ENCODE measurements at places on chromosomes 1 and 21.

- no peak for DNase-seq
These were observed 11.1 kb downstream of the IFFO2 start for GRCh38 chr1:18945401-18945849.

GRCh38 chr1:232192781-232193450, 437.0 kb downstream of the SIPA1L2 start:
- DNase-seq, result no peak

DNA sequence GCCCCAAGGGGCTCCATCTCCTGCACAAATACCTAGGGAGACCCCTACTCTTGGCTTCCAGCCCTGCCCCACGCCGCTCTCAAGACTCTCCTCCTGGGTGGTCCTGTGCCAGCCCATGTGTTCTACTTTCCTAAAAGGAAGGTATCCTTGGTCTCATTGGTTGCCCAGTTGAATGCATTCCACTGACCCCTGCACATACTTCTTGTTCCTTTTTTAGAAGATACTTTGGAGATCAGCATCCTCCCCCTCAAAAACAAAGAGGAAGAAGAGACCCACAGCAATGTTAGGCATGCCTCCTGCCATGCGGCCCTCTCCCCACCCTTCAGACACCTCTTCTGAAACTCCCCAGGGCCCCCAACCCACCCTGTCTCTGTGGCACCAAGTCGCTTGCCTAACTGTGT, 4.1 kb downstream of the SLAMF9 start:
- no peak for DNase-seq

GRCh38 chr1:58815069-58815685, 31.3 kb upstream of the JUN start:
- DNase-seq, result peak; percentile 91

DNA sequence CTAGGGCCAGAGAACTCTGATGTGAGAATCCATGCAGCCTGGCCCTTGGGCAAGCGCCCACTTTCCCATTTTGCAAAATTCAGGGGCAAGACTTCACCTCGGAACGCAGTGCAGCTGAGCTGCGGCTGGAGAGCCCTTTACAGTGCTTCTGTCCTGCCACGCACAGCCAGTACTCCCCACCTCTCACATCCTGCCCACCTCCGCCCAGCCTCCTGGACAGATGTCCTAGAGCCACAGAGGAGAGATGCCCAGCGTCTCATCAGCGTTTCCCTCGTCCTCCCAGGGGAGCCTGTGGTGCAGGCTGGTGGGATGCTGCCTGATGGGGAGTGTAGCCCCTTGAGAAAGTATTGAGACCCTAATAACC, 29.6 kb downstream of the RUNX3 start:
- no peak for DNase-seq

Measured in OCI-M1 (cell line).